ENCODE measurements at places on chromosomes 16 and 17.

- no peak for DNase-seq
Measured at GRCh38 chr17:14133104-14133503, 63.8 kb downstream of the COX10 start.

GRCh38 chr17:43714465-43715149 is 44.0 kb downstream of the SOST start:
- no peak for DNase-seq

- no peak for DNase-seq
Measured at GRCh38 chr17:57938061-57938502, 17.1 kb downstream of the CUEDC1 start.

GRCh38 chr16:29849505-29849904 is 13.5 kb downstream of the CDIPT start:
- DNase-seq: no peak

All from femur (tissue), 1 donor.